ENCODE measurements at places on chromosomes 3 and 15.

- no peak for DNase-seq
Observed at GRCh38 chr3:193021506-193022010, 103.9 kb upstream of the MB21D2 start.

GRCh38 chr3:123546133-123546755 is 38.6 kb downstream of the HACD2 start:
- no peak for DNase-seq

DNA sequence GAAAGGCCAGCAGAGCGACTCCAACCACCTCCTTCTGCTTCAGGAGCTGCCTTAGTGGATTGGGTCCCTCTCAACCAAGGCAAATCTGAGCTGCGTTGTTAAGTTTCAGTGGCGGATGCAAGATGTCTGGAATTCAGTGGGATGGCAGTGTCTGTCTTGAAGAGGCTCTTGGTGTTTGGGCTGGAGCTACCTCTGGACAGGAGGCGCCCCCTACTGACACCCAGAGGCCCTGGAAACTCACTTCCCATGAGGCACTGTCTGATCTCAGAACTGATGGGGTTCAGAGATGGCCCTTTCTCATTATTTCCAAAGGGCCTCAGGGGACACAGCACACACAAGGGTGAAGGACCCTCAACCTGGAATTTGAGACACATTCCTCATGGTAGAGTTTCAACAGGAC is 6.0 kb upstream of the SLC28A1 start:
- DNase-seq = no peak

DNA sequence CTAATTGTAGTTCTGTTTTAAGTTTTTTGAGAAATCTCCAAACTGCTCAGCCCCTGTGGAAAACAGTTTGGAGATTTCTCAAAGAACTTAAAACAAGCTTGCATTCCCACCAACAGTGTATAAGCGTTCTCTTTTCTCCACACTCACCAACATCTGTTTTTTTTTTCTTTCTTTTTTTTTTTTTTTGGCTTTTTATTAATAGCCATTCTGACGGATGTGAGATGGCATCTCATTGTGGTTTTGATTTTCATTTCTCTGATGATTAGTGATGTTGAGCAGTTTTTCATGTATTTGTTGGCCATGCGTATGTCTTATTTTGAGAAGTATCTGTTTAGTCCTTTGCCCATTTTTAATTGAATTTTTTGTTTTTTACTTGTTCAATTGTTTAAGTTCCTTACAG is 73.1 kb upstream of the COL8A1 start:
- no peak for DNase-seq

- no peak for DNase-seq
Observed at GRCh38 chr3:57268416-57268815, 24.1 kb downstream of the ASB14 start.

DNA sequence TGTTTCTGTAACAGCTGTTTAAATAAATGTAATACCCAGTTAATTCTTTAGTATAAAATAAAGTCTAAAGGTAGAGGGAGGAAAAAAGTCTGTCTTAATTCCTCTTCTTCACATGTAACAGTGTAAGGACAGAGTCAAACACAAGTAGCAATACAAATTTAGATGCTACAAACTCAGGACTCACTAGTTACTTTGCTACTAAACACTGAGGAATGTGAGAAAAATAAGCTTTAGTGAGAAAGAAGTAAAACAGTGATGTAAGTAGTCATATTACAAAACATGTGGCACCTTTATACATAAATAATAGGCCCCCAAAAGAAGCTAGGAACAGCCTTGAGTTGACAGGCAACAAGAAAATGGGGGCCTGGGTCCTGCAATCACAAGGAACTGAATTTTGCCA is 113.0 kb downstream of the TBC1D5 start:
- no peak for DNase-seq
